ENCODE measurements at places on chromosomes 11 and 22. TPM values are rescaled to one million over a fixed set of nuclear protein-coding genes. Genes with fewer than 3 reads are reported as not detected.

The ENTHD1 gene
- not detected for polyA plus RNA-seq

- DNase-seq = no peak
- H3K4me1 ChIP-seq = no peaks in the 10 kb centered on the region
- H3K36me3 ChIP-seq = no peaks in the 10 kb centered on the region
- H3K27ac ChIP-seq = no peak overlapping the region
- H3K4me3 ChIP-seq = no peak overlapping the region
Measured at GRCh38 chr11:11407065-11407762, 54.2 kb upstream of the CSNK2A3 start.

- H3K27ac ChIP-seq = no peak overlapping the region
- no peaks in the 10 kb centered on the region for H3K4me1 ChIP-seq
- DNase-seq = no peak
- no peak overlapping the region for H3K4me3 ChIP-seq
- H3K36me3 ChIP-seq = no peaks in the 10 kb centered on the region
Measured at GRCh38 chr11:22984045-22984444, 123.8 kb upstream of the CCDC179 start.

DNA sequence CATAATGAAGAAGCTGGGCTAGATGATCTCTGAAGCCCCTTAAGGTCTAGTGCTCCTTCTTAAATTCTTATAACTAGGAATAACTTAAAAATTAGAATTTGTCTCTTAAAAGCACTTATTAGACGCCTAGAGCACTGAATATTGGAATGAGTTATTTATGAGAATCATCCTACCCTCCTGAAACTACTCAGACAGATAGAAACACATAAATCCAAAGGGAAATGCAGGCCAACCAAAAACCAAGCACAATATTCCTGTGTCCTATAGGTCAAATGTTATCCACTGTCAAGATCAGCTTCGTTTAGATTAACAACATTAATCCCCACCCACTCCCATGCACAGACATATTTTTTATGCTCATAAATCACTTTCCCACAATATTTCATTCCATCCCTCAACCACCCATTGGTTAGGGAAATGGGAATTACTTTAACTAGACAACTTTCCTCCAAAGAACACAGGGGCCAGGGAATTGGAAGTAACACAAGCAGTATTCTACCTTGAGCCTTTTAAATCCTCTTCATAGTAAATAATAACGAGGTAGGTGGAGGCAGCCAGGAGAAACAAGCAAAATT, 87.1 kb downstream of the CD44 start:
- no peak for DNase-seq
- no peak overlapping the region for H3K4me3 ChIP-seq
- H3K27ac ChIP-seq = peak overlapping the region; percentile 89
- no peaks in the 10 kb centered on the region for H3K27me3 ChIP-seq
- H3K4me1 ChIP-seq = peaks cover 46% of the 10 kb centered on the region

Measured in CD14-positive monocyte (primary cell).